Vagina (tissue), 2 donors: ENCODE measurements at places on chromosomes 7 and 10. TPM values are rescaled to one million over a fixed set of nuclear protein-coding genes. Genes with fewer than 3 reads are reported as not detected.

DNA sequence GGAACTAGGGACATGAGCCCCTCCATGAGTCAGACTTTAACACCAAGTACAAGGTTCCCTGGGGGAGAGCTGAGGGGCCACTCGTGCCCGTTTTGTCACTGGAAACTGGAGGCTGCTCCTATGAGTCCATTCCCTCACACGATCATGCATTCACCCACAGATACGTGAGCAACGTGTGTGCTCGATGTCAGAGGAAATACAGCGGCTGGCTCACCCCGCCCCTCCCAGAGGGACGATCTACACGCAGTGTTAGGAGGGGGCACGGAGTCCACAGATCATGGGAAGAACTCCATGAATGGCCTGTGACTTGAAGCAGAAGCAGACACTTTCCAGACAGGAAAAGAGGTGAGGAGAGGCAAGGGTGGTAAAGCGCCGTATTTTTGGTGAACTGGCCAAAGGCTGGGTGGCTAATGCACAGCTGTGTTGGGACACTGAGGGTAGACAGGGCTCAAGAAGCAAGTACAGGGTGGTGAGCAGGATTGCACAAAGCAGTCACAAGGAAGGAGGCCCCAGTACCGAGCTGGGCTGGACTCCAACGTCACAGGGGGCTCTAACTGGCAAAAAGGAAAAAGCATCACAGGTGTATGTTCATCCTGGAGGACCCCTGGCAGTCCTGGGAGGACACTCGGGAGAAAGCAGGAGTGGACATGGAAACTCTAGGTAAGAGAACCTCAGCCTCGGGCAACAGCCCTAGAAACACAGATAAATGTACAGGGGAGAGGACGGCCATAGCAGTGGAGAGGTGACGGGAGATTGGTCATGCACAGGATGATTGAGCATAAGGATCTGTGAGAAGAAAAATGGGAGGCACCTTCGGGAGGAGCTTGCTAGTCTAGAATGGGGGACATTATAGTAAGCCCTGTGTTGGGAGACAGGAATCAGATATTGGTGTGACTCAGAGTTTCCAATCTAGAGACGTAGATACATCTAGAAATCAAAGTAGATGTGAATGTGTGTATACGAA lies 41.2 kb downstream of the TNS3 start:
- H3K4me1 ChIP-seq: peaks cover 37% of the 10 kb centered on the region
- no peak overlapping the region for H3K4me3 ChIP-seq
- H3K27ac ChIP-seq: no peak overlapping the region
- H3K27me3 ChIP-seq: no peaks in the 10 kb centered on the region

TMUB1 gene
- total RNA-seq: 40.3 TPM

DNA sequence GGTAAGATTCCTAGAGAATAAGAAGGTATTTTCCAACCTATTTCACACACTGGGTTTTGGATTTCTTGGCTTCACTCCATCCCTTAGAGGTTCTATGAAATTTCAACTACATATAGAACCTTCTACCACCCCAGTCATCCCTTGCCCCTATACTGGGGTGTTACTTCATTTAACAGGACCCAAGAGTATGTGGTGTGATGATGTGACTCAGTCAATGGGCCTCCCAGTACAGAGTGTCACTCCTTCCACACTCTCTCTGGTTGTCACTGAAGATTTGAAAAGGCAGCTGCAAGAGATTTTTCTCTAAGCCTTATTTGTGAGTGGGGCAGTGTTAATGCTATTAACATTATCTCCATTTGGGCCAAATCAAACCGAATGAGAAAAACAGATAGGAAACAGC lies 33.5 kb downstream of the FGFBP3 start:
- no peak overlapping the region for H3K4me3 ChIP-seq
- no peak for DNase-seq
- no peaks in the 10 kb centered on the region for H3K36me3 ChIP-seq

DNA sequence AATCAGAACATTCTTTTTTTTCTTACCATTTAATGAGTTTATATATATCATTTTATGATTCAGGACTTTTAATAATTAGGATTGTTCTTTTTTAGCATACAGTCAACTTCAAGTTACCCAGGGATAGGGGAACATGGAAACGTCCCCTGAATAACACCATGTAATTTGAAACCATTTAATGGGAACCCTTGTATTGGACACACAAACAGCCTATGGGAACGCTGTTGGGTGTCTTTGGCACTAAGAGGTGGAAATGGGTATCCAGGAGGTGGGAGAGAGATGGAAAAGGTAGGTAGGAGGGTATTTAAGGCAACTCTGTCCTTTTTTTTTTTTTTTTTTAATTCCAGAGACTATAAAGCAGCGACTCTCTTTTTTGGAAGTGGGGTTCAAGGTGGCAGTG lies 2.6 kb downstream of the LUC7L2 start:
- no peak overlapping the region for H3K4me3 ChIP-seq
- no peak for DNase-seq
- H3K27me3 ChIP-seq: no peaks in the 10 kb centered on the region
- H3K27ac ChIP-seq: no peak overlapping the region
- H3K4me1 ChIP-seq: peaks cover 63% of the 10 kb centered on the region

- no peak overlapping the region for H3K27ac ChIP-seq
- H3K27me3 ChIP-seq: no peaks in the 10 kb centered on the region
- H3K4me1 ChIP-seq: no peaks in the 10 kb centered on the region
- H3K36me3 ChIP-seq: no peaks in the 10 kb centered on the region
- no peak for DNase-seq
Observed at GRCh38 chr10:43061760-43062159, 15.1 kb upstream of the RET start.

DNA sequence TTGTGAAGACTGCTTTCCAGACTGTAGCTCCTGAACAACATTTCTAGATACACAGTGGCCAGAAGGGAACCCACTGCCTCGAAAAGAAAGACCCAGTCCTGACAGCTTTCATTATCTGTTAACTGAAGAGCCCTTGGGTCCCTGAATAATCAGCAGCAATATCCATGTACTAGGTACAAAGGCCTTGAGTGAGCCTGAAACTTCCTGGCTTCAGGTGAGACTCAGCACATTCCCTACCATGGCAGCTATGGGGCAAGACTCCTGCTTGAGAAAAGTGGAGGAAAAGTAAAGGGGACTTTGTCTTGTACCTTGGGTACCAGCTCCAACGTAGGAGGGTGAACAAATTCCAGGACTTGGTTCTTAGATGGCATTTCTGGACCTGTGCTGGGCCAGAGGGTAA lies 92.8 kb downstream of the SIRT1 start:
- H3K4me1 ChIP-seq: no peaks in the 10 kb centered on the region
- H3K4me3 ChIP-seq: no peak overlapping the region
- no peaks in the 10 kb centered on the region for H3K27me3 ChIP-seq
- DNase-seq: no peak
- no peaks in the 10 kb centered on the region for H3K36me3 ChIP-seq

DNA sequence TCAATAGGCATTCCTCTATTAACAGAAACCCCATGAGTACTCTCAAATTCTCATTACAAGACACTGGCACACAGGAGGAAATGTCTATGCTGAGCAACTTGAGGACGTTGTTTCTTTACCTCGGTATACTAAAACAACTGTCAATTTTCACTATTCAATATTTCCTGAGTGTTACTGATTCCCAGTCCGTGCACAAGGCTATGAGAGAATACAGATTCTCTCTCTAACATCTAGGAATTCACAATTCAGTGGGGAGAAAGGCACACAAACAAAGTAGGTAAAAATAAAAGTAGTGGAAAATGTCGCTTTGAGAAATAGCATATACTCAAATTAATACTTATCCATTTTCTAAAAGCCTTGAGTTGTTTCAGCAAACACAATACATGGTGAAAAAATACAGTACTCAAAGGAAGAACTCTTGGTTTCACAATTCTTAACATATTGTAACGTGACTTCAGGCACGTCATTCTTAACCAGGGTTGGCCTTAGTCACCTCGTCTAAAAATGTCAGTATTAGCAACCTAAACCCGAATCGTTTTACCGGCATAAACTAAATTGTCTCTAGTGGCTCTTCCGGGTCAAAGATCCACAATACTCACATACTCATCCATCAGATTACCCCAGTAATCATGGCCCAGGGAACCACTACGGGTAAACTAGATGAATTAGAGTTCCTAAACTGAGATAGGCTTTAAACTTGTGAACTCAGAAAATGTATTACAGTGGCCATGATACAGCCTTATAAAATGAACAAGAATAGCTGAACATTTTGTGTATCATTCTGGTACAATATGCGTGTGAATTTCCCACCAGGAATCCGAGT lies 1.5 kb downstream of the IPMK start:
- no peaks in the 10 kb centered on the region for H3K27me3 ChIP-seq
- peaks cover 30% of the 10 kb centered on the region for H3K4me1 ChIP-seq
- peak overlapping the region; percentile 98 for H3K27ac ChIP-seq
- H3K4me3 ChIP-seq: peak overlapping the region; percentile 60
- DNase-seq: no peak
- H3K36me3 ChIP-seq: no peaks in the 10 kb centered on the region
